ENCODE measurements at places on chromosomes 11 and 22. TPM values are rescaled to one million over a fixed set of nuclear protein-coding genes. Genes with fewer than 3 reads are reported as not detected.

Gene NXPE1
- not detected for total RNA-seq

GRCh38 chr11:96963375-96963774, 573.6 kb downstream of the JRKL start:
- no peak for DNase-seq
- no peak overlapping the region for H3K27ac ChIP-seq
- no peaks in the 10 kb centered on the region for H3K4me1 ChIP-seq
- no peaks in the 10 kb centered on the region for H3K36me3 ChIP-seq
- H3K4me3 ChIP-seq = no peak overlapping the region
- H3K27me3 ChIP-seq = no peaks in the 10 kb centered on the region

- no peaks in the 10 kb centered on the region for H3K27me3 ChIP-seq
- no peaks in the 10 kb centered on the region for H3K4me1 ChIP-seq
- no peak for DNase-seq
- no peak overlapping the region for H3K27ac ChIP-seq
- no peak overlapping the region for H3K4me3 ChIP-seq
- no peaks in the 10 kb centered on the region for H3K36me3 ChIP-seq
These were observed 7.3 kb upstream of the TP53I11 start for GRCh38 chr11:44957776-44958564.

- H3K4me1 ChIP-seq = peaks cover 43% of the 10 kb centered on the region
- DNase-seq = peak; percentile 30
- peak overlapping the region; percentile 99 for H3K27ac ChIP-seq
These were observed 3.9 kb downstream of the CDC42EP1 start for GRCh38 chr22:37564111-37564711.

DNA sequence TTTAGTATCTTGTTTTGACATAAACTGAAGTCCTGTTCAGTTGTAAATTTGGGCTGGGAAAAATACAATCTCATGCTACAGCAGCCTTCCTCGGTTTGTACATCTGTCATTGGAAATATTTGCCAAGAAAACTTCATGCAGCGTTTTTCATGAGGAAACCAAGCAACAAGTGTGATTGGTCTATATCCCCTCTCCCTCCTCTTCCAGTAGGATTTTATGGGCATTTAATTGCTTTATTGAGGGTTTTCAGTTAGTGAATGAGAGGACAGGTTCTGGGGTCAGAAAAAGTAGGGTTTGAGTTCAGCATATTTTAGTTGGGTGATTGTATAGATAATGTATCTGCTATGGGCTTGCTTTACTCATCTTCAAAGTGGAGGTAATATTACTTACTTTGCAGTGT, 90.1 kb upstream of the RAG2 start:
- no peak overlapping the region for H3K27ac ChIP-seq
- no peaks in the 10 kb centered on the region for H3K4me1 ChIP-seq
- no peak for DNase-seq

DNA sequence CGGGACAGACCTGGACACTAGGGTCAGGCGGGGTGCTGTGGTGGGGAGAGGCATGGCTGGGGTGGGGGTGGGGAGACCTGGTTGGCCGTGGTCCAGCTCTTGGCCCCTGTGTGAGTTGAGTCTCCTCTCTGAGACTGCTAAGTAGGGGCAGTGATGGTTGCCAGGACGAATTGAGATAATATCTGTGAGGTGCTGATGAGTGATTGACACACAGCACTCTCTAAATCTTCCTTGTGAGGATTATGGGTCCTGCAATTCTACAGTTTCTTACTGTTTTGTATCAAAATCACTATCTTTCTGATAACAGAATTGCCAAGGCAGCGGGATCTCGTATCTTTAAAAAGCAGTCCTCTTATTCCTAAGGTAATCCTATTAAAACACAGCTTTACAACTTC, 3.9 kb downstream of the FADD start:
- DNase-seq = no peak
- H3K36me3 ChIP-seq = no peaks in the 10 kb centered on the region
- H3K4me1 ChIP-seq = no peaks in the 10 kb centered on the region

DNA sequence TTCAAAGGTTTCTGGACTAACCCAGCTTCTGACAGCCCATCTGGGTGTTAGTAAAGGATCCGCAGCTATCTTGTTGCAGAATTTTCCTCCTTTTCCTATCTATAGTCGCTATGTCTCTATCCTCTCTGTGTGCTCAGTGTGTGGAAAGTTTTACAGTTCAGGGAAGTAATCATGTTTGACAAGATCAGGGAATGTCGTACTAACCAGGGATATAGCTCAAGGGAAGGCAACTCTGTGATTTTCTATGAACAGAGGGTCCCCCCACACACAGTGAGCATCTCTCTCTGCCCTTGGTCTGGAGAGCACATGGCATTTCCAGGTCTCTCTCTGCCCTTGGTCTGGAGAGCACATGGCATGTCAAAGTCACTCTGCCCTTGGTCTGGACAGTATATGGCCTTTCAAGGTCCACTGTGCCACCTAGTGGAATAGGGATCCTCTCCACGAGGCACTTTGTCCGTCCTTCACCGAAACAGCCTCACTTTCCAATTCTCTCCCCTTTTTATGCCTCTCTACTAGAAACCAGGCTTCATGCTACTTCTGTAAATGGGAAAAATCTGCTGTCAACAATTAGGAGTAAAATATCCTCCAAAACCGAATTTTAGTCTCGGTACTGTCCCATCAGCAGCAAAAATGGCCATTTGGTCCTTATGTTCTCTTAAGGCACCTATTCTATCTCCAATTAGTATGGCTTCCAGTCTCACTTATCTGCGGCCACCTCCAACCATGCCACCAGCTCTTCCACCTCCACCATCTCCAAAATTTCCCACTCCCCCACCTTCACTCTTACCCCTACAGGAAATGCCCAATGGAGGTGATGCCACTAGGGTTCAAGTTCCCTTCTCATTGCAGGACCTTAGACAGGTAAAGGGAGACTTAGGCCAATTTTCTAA, 88.7 kb downstream of the IGLL5 start:
- no peak for DNase-seq
- no peak overlapping the region for H3K27ac ChIP-seq
- no peaks in the 10 kb centered on the region for H3K27me3 ChIP-seq
- no peaks in the 10 kb centered on the region for H3K4me1 ChIP-seq
- H3K36me3 ChIP-seq = no peaks in the 10 kb centered on the region

Data from uterus (tissue), 4 donors.